Stimulated activated CD8-positive, alpha-beta memory T cell treated with anti-CD3 and anti-CD28 coated beads, Interleukin-2, amount 100 ng/mL, for 1 hour (primary cell): ENCODE measurements at places on chromosomes 12 and 14.

GRCh38 chr12:57579677-57580465, 11.1 kb upstream of the PIP4K2C start:
- DNase-seq, result no peak

DNA sequence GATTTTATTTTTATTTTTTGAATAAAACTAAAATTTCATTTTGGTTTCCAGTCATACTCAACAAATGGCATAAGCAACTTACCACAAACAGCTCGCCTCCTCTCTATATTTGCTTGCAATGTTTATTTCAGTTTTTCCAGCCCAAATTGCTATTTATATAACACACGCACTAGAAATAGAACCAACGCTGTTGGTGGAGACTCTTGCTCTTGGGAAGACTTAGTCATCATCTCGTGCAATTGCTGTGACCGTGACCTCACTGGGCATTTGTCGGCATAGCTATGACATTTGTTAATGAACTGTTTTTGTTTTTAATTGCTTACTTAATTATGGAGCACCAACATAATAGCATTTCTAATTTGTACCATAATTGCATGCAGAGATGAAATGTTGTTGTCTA, 153.1 kb upstream of the OTX2 start:
- no peak for DNase-seq

DNA sequence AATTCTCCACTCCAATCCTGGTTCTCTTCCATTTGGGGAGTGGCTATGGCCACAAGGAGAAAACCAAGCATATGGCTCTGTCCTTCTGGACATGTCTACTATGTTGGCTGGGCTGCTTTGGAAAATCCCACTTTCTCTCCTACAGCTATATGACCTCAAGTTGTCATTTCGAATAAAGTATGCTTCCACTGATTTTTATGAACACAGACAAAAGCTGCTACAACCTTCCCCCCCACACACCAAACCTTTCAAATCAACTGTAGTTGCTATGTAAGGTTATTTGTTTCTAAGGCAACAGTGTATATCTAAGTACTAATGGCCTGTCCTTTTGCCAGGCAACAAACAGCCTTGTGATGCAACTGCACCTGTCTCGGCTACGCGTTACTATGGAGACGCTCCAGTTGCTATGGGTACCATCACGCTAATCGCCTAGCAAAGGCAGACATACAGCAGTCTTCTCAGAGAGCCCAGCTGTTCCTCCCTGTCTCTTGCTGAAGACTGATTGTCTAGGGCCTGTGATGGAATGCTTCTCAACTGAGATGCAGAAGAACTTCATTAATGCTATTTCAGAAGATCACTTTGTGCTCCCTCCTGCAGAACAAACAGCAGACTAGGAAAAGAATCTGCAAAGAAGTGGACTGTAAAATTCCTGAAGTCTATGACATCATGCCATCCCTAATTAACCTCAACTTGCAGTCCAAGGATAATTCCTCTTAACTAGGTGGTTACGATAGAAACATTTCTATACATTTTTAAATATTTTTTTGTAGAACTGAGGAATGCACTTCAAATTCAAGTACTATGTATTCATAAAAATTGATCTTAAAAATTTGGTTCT, 67.6 kb downstream of the FOXN3 start:
- no peak for DNase-seq

DNA sequence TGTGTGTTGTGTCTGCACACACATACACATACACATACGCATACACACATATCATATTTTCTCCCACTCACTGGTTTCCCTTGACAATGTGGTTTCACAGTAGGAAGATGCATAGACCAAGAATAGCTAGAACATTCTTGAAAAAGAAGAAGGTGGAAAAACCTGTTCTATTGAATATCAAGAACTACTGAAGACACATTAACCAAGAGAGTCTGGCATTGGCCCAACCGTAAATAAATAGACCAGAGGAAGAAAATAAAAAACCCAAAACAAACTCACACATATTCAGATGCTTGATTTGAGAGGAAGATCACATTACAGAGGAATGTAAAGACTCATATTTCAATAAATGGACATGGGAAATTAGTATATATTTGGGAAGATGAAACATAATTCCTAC, 311.3 kb downstream of the FOXG1 start:
- DNase-seq, result no peak

DNA sequence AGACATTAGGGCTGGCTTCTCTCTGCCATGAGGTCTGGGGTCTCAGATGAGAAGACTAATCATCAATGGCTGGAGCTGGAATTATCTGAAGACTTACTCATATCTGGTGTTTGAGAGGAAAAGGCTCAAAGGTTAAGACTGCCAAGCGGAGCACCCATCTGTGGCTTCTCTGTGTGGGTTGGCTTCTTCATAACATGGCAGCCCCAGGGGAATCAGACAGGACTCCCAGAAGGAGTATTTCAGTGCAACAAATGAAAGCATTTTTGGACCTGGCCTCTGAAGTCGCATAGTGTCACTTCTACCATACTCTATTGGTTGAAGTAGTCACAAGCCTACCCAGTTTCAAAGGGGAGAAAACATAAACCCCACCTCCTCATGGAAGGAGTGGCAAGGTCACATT, 171.8 kb upstream of the KRR1 start:
- DNase-seq, result no peak

- DNase-seq, result no peak
Measured at GRCh38 chr14:51157012-51157411, 62.1 kb upstream of the TRIM9 start.

DNA sequence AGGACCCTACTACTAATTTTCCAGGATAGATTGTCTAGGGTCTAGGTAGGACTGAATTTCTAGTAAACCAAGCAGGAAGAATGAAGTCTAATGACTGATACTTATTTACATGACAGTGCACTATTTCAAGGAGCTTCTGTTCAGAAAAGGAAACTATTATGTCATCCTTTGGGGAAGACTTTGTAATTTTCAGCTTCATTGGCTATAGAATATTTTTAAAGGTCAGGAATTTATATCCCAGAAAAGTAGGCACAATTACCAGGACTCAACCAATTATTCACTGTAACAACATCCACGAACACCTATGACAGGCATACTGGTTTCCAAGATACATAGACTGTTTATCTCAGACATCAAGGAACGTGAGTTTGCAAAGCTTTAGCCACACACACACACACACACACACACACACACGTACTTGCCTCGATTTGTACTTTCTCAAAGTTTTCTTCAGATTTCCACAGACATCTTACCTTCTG, 23.2 kb downstream of the OR6S1 start:
- no peak for DNase-seq

DNA sequence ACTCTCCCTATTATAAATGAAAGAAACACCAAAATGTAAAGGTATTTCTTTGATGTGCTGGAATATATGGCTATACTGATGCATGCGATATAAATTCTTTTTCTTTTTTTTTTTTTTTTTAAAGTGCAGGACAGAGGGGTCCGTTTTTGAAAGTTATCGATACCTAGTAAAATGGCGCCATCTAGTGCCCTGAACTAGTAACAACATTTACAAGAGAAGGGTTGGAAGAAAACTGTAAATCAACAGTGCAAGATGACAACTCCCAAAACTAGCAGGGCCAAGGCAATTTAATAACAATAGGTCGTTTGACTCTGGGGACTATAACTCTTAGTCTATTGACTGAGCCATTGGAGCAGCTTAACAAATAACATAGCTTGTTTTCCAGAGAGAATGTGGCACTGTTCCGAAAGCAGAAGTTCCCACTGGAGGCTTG, 137.7 kb downstream of the SPTSSA start:
- DNase-seq, result no peak

DNA sequence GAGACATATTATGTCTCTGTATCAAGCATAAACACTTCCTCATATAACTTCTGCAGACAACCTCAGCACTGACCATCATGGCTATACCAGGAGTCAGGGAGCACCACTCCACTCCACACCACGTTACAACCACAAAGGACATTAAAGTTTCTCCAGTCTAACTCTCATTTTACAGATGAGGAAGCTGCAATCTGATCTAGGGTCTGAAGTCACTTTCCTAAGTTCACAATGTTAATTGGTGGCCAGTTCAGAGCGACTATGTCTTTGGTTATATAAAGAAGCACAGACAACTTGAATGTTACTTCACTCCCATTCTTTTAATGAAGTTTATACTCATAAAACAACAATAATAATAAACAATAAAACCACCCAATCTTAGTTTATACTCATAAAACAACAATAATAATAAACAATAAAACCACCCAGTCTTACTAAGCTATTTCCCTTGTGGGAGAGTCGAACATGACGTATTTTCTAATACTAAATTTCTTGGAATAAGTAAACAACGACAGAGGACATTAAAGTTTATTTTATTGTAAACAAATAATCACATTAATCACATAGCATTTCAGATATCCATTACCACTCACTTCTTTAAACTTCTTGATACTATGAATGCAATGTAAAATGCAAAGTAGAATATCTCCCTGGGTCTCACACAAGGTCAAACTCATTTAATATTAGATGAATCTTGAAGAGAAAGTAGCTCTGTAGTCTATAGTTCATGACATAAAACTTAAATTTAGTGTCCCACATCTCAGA, 72.4 kb upstream of the SSTR1 start:
- DNase-seq, result no peak

GRCh38 chr14:37623971-37624370, 28.5 kb downstream of the TTC6 start:
- no peak for DNase-seq

DNA sequence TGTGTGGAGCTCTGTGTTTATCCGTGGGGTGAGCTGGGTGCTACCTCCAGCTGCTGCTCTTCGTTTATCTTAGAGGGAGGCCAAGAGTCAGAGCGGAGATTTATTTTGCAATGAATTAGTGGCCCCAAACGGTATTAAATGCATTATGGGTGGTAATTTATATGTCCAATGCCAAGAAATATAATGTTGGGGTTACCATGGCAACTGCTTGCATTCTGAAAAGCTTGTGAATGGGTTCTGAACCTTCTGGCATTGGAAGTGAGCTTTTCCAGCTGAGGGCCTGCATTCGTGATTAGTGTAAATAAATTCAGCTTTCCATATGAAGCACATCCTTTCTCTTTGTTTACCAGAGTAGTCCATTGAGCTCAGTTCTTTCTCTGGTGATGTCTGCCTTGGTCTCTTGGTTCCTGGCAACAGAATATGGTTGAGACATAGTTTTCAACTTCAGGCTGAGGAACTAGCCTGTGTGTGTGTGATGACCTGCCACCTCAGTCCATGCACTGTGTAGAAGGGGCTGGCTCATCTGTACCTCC, 51.8 kb downstream of the TRAF3 start:
- DNase-seq, result no peak

GRCh38 chr14:93926245-93926872, 785 bp upstream of the FAM181A start:
- no peak for DNase-seq

DNA sequence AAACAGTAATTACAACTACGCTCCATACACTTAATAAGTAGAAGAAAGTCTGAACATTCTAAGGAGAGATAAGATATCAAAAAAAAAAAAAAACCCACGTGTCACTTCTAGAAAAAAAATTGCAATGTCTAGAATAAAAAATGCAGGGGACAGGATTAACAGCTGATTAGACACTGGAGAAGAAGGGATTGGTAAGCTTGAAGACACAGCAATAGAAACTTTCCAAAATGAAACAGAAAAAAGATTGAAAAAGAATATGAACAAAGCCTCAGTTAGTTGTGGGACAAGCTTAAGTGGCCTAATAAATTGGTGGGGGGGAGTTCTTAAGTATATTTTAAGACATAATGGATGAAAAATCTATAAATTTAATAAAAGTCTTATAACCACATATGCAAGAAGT, 105.5 kb downstream of the PTPRR start:
- DNase-seq, result no peak

GRCh38 chr14:61126603-61127498, 145.8 kb downstream of the SLC38A6 start:
- DNase-seq, result no peak

DNA sequence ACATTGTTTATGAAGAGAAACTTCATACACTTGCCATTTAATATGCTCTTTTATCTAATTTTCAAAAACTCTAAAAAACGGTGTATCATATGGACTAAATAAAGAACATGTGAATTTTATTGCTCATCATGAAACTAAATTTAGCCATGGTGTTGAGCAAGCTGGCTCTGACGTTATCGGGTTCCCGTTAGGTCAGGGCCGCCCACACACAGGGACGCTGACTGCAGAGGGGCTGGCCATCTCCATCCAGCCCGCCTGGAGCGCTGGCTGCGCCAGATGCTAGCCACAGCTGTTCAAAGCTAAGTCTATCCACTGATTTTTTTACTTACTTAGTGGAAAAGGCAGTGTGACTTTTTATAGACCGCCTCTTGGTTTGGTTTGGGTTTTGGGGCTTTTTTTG, 36.5 kb upstream of the DYNC1H1 start:
- DNase-seq, result no peak

DNA sequence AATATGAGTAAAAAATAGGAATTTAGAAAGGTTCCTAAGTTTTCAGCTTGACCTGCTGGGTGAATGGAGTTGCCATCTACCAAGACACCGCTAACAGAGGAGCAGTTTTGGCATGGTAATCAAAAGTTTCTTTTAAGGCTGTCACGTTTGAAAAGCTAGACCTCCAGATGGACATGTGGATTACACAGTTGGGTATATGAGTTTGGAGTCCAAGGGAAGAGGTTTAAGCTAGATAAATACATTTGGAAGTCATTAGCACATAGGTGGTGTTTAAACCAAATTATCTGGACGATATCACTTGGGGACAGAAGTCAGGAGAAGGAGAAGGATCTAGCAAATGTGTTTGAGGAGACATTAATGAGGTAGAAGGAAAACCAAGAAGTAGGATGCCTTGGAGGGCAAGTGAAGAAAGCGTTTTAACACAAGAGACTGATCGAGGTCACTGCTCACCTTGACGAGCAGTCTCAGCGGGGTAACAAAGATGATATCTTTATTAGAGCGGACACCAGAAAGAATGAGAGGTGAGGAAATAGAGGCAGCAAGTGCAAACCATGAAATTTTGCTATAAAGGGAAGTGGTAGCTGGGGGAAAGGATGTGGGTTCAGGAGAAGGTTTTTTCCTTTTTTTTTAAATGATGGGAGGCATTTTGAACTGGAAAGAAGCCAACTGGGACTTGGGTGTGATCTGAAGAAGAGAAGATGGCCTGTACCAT, 17.6 kb downstream of the PNP start:
- DNase-seq, result no peak

DNA sequence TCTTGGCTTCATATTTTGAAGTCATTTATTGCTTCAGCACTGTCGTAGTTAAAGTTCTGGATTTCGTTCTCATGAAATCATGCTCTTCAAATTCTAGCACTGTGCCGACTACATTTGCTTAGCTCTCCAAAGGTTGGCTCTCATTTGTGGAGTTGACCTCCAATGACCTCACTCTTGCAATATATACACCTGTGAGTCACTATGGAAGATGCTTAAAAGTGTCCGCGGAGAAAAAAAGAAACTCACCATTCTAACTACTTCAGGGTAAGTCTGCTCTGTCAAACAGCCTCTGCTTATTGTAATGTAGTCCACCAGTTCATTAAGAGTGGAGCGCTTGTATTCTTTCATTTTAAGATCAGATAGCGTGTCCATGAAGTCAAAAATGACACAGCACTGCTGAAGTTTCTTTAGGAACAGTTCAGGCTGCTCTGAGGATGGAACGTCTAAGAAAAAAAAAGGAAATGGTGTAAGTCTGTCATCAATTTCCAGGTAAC, 89.7 kb downstream of the PPP2R5E start:
- DNase-seq, result no peak

- no peak for DNase-seq
Measured at GRCh38 chr12:68497107-68497506, 113.6 kb upstream of the RAP1B start.
